ENCODE measurements at places on chromosomes 11 and 22. TPM values are rescaled to one million over a fixed set of nuclear protein-coding genes. Genes with fewer than 3 reads are reported as not detected.

DNA sequence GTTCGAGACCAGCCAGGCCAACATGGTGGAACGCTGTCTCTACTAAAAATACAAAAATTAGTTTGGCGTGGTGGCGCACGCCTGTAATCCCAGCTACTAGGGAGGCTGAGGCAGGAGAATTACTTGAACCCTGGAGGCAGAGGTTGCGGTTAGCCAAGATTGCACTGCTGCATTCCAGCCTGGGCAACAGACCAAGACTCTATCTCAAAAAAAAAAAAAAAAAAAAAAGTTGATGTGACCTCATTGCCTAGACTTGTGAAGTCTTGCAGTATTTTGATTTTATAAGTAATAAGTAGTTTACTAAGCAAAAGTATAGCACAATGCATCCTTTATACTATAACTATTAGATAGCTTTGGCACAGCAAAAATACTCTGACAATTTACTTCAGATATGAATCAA is 9.9 kb upstream of the CUL5 start:
- H3K27ac ChIP-seq, result no peak overlapping the region
- DNase-seq, result no peak
- no peaks in the 10 kb centered on the region for H3K36me3 ChIP-seq
- H3K4me1 ChIP-seq, result peaks cover 8% of the 10 kb centered on the region

- H3K27ac ChIP-seq, result peak overlapping the region; percentile 86
- peaks cover 45% of the 10 kb centered on the region for H3K4me1 ChIP-seq
- no peak for DNase-seq
- peaks cover 6% of the 10 kb centered on the region for H3K27me3 ChIP-seq
- peak overlapping the region; percentile 36 for H3K4me3 ChIP-seq
- peaks cover 12% of the 10 kb centered on the region for H3K36me3 ChIP-seq
Observed at GRCh38 chr22:49513358-49513851, 314.3 kb downstream of the BRD1 start.

GRCh38 chr11:114719562-114719961 is 41.2 kb downstream of the NXPE2 start:
- H3K27me3 ChIP-seq, result no peaks in the 10 kb centered on the region
- H3K4me1 ChIP-seq, result no peaks in the 10 kb centered on the region
- no peak overlapping the region for H3K4me3 ChIP-seq

GRCh38 chr11:95714843-95715776 is 74.5 kb downstream of the FAM76B start:
- no peak for DNase-seq
- H3K36me3 ChIP-seq, result no peaks in the 10 kb centered on the region
- H3K27ac ChIP-seq, result no peak overlapping the region
- H3K4me3 ChIP-seq, result no peak overlapping the region

- H3K27ac ChIP-seq, result no peak overlapping the region
- peak overlapping the region; percentile 92 for H3K4me3 ChIP-seq
- peaks cover 9% of the 10 kb centered on the region for H3K36me3 ChIP-seq
- peaks cover 6% of the 10 kb centered on the region for H3K27me3 ChIP-seq
- H3K4me1 ChIP-seq, result peaks cover 31% of the 10 kb centered on the region
Observed at GRCh38 chr11:59756845-59757244, 1.7 kb downstream of the STX3 start.

- H3K4me1 ChIP-seq, result no peaks in the 10 kb centered on the region
- no peak overlapping the region for H3K27ac ChIP-seq
- DNase-seq, result no peak
Observed at GRCh38 chr11:109991835-109992234, 101.4 kb upstream of the ZC3H12C start.

- H3K4me3 ChIP-seq, result no peak overlapping the region
- H3K27me3 ChIP-seq, result no peaks in the 10 kb centered on the region
- H3K4me1 ChIP-seq, result no peaks in the 10 kb centered on the region
- no peak for DNase-seq
Observed at GRCh38 chr11:69307421-69307820, 13.5 kb downstream of the MYEOV start.

GRCh38 chr11:10526974-10527918 is 13.7 kb downstream of the RNF141 start:
- DNase-seq, result no peak
- H3K4me3 ChIP-seq, result no peak overlapping the region
- H3K36me3 ChIP-seq, result peaks cover 12% of the 10 kb centered on the region
- no peaks in the 10 kb centered on the region for H3K27me3 ChIP-seq
- H3K27ac ChIP-seq, result no peak overlapping the region

DNA sequence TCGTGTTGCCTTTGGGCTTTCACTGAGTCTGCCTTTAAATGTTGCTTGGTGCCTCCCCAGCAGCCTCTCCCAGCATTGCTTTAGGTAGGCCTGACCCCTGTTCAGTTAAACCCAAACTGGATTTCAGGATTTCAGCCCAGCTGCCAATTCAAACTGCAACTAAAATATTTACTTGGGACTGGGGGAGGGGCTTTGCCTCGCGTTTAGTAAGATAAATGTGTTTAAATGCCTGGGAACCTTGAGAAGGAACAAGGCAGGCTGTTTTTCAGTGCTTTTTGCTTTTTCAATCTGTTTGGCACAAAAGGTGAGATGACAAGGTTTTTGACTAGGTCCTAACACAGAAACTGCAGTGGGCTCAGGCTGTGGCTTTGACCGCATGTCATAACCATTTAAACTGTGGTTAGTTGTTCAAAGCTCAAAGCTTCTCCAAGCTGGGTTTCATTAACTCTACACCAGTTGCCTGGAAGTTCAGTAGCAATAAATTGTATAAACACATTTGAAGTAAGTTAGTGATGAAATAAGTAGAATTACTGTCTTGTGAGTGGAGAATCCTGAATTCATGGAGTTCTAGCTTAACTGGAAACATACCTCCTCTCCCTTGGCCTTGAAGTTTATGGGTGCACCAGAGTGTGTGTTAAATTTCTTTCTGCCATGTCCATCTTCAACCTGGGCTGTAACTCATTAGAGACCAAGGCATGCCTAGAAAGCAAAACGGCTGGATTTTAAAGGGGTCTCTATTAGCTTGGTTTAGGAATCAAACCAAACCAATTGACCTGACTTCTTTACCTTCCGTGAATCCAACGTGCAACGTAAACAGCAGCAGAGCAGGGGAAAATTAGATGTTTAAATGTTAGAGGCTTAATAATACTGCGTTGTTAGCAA is 3.6 kb downstream of the PKNOX2 start:
- H3K27ac ChIP-seq, result no peak overlapping the region
- DNase-seq, result no peak
- peak overlapping the region; percentile 63 for H3K4me3 ChIP-seq
- H3K27me3 ChIP-seq, result peaks cover 79% of the 10 kb centered on the region
- H3K36me3 ChIP-seq, result no peaks in the 10 kb centered on the region
- H3K4me1 ChIP-seq, result peaks cover 69% of the 10 kb centered on the region

Gene CFAP300
- 2.2 TPM for total RNA-seq

Gene MADD
- total RNA-seq, result 39.4 TPM

Gene MYOD1
- not detected for total RNA-seq

Gene C11orf42
- total RNA-seq, result not detected

Gene C11orf65
- total RNA-seq, result 1.1 TPM

Data from WTC11 (cell line).